Activated naive CD4-positive, alpha-beta T cell treated with anti-CD3 and anti-CD28 coated beads, Interleukin-2, amount 10 ng/mL, durations not matched to agents 5 hours and 36 hours (primary cell): ENCODE measurements at places on chromosomes 12 and 14. TPM values are rescaled to one million over a fixed set of nuclear protein-coding genes. Genes with fewer than 3 reads are reported as not detected.

Gene OSGEP
- 49.1 TPM for total RNA-seq

Gene TC2N
- 195 TPM for total RNA-seq

Gene ADCY4
- 3.8 TPM for total RNA-seq

Gene GDF3
- total RNA-seq: not detected

Gene PLEKHG7
- not detected for total RNA-seq
